Caki2 (cell line): ENCODE measurements at places on chromosomes 11 and 22. TPM values are rescaled to one million over a fixed set of nuclear protein-coding genes. Genes with fewer than 3 reads are reported as not detected.

DNA sequence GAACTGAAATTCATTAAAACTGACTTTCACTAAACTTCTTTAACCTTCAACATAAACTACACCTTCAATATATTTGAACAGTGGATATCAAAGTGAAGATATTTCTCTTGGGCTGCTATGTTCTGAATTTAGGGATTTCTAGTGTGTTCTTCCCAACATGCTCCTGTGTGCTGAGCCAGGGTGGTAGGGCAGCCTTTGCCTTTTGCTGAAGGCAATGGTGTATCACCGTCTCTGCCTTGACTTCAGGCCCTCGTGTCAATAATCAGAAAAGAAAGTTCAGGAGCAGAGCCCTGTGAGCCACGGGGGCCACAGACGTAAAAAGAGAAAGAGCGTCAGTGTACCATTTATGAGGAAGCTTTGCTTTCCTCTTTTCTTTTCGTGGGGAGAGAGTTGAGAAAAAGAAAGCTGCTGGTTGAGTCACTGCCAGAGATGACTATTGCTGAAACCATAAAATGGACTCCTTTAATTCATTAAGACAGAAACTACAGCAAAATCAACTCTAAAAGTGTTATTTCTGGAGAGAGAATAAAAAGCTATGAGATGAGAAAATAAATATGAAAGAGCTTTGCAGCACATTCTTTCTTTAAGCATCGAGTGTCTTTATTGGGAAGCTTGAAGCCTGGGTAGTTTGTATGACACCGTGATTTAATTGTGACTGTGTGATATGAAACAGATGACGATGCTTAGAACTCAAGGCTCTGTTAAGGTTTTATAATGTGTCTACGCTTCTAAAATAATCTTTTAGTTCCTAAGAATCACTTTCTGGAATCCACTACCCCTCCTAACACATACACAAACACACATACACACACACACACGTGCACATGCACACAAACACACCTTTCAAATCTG is 271.8 kb upstream of the MTNR1B start:
- no peak for DNase-seq

GRCh38 chr11:57514538-57515331 is 767 bp downstream of the SLC43A1 start:
- no peak for DNase-seq

DNA sequence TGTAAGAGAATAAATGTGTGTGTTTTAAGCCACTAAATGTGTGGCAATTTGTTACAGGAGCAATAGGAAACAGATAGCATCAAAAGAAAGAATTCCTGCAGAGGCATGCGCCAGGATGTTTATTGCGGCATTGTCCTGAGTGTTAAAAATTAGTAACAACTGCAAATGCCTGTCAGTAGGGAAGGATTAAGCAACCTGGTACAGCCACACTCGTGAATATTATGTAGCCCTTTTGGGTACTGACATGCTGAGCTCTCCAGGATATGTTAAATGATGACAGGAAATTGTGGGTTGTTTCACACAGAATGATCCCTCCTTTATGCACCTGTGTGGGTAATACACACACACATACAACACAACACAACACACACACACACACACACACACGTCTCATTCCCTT is 69.7 kb upstream of the MYOD1 start:
- no peak for DNase-seq

C11orf16 gene
- total RNA-seq: not detected in 2 replicates

P2RY6 gene
- total RNA-seq: 0.41 TPM in 1 of 2 replicates, not detected in the other

DNA sequence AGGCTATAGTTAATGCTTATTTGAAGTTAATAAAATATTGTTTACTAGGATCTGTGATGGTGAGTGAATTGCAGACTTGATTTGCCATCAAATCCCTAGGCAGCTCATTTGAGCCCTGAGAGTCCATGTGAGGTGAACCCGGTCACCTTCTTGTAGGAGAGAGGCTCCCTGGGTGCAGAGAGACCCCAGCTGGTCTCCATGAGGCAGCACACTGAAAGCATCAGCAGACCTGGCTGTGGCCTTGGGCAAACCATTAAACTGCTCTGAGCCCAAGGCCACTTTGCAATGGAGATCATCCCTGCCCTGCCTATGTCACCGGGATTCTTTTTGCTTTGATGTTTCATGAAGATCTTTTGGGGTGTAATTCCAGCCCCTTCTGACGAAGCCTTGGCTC is 125.2 kb downstream of the MICAL2 start:
- no peak for DNase-seq

- DNase-seq: no peak
Measured at GRCh38 chr11:69981119-69981784, 96.9 kb upstream of the ANO1 start.

DNA sequence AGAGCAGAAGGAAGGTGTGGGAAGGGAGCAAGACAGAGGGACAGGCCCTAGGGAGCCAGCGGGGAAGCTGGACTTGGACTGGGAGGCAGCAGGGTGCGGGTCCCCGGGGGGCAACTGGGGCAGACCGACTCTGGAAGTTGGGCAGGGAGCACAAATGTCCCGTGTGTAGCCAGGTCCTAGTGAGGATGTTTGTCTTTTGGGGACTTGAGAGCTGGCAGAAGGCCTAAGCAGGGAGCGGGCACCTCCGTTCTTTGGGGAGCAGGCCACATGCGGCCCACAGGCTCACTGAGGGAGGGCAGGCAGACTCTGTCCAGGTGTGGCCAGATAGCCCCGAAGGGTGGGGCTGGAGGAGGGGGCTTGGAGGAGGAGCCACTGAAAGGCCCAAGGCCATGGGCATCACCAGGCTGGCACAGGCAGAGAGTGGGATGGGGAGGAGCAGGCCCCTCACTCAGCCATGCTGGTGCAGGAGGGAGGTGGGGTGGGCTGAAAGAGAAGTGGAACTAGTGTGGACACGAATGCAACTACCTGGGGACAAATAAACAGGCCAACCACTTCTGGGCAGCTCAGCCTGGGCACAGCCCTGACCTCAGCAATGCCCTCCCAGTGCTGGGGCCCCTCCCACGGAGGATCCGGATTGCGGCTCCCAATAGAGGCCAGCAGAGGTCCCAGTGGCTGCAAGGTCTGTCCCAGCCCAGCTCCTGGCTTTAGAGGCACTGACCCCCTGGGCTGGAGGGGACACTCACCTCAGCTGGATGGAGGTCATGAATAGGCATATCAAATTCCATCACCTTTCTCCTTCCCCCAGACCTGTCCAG is 1.3 kb upstream of the SCARF2 start:
- DNase-seq: no peak

DNA sequence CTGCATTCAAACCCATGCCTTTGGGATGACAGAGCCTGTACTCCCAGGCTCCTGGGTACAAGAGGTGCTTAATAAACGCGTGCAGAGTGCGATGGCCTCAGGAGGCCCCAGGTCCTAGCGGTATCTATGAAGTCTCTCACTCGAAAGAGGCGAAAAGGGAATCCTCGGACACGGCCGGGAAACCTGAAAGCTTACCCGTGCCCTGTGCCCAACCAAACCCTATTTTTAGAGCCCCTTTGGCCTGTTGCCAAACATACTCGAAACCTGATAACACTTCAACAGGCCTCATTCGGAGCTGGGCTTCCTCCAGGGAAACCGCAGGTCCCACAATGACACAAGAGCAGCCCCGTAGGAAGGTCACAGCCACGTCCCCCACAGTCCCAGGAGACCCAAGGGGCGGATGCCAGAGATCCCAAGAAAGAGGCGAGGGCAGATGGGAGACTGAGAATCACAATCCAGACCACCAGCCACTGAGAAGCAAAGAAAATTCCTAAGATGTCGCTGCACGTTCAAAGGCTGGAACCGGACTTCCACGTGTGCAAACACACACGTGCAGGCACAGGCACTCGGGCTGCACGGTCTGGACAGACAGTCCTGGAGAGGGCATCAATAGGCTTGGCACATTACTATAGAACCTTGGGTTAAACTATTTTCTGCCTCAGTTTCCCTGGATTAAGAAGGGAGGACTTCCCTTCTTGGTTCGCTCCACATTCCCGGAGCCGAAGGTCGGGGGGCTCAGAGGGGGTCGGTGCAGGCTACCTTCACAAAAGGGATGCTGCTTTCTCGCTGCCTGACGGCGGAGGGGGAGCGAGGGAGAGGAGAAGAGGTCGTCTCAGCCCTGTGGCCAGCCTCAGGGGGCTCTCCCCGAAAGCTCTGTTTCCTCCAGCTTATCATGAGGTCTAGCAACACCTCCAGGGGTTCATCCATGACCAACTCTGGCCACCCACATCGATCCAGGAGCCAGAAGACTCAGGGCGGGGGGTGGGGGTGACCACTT is 8.2 kb downstream of the PDGFB start:
- no peak for DNase-seq

PARVG gene
- total RNA-seq: not detected in 2 replicates

GRCh38 chr22:19880786-19881569 is 26.3 kb upstream of the GNB1L start:
- DNase-seq: peak; percentile 95

BARX2 gene
- total RNA-seq: 1.8 TPM in 1 of 2 replicates, not detected in the other

GRCh38 chr11:27688076-27688475 is 12.2 kb downstream of the BDNF start:
- DNase-seq: no peak

MS4A2 gene
- total RNA-seq: not detected in 2 replicates

DNA sequence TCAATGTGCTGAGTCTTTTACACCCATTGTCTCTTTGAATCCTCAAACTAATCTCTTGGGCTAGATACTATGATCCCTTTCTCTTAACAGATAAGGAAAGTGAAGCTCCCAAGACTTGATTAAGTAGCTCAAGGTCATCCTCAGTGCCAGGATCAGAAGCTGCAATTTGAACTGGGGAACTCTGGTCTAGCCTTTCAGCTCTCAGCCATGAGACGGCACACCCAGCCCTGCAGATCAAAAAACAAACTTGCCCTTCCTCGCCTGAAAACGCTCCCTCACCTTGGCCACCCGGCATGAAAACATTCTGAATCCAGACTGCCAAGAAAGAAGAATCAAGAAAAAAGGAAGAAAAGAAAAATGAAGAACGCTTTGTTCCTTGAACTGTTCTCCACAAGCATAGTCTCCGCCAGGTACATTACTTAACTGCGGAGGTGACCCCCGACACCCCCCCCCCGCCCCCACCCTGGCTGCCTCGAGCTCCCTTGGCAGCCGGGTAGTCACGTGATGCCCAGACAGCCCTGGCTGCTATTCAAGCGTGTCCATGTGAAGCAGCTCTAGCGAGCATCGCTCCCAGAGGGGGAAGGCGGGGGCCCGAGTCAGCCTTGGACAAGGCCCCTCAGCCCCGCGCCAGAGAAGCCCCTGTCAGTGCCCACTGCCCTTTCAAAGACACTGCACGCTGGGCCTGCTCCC is 451.2 kb downstream of the MIAT start:
- peak; percentile 80 for DNase-seq

GRCh38 chr11:47611348-47611794 is 17.2 kb upstream of the C1QTNF4 start:
- DNase-seq: no peak

DNA sequence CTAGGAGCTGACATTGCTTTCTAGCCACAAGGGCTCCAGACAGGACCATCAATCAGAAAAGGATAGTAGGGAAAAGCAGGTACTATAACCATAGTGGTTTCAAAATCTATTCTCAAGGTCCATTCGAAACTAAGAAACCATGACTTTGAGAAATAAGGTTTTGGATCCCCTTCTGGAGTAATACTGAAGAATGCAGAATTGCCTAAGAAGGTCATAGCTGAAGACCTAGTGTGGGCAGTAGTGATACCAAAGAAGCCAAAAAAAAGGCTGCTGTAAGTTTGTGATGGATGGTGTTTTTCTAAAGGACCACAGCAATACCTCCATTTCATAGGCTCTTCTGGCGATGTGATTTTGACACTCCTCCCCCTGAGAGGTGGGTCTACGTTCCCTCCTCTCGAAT is 163.1 kb downstream of the MAML2 start:
- no peak for DNase-seq

TREH gene
- total RNA-seq: not detected in 2 replicates
